Suppressor macrophage (primary cell): ENCODE measurements at places on chromosomes 11 and 22.

DNA sequence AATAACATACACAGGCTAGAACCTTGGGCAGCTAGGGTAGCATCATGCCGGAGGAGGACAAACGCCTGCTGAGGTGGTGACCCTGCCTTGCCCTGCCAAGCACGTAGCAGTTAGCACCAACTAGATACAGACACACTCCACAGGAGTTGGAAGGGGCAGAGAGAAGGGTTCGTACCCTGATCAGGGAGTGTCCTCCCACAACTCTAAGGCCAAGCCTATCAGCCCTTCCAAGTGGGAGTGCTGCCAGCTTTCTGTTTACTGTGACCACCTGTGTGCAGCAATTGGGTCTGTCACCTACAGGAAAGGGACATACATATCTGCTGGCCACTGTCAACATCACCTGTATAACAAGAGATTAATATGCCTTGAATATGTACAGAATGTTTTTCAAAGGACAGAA is 1.9 kb upstream of the THAP7 start:
- no peak for DNase-seq

DNA sequence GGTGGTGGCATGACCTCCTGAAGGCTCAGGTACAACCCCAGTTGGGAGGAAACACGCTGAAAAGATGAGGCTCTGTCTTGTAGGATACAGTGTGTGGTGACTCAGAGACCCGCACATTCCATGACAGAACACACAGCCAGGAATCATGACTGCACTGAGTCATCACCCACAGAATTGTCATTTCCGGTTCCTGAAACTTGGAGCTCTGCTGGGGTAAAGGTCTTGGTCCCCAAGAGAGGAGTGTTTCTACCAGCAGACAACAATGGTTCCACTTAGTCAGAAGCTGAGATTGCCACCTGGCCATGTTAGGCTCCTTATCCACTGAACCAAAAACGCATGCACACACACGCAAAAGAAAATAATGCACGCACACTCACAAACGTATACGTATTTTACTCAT is 31.5 kb upstream of the CYB5R3 start:
- peak; percentile 89 for DNase-seq

DNA sequence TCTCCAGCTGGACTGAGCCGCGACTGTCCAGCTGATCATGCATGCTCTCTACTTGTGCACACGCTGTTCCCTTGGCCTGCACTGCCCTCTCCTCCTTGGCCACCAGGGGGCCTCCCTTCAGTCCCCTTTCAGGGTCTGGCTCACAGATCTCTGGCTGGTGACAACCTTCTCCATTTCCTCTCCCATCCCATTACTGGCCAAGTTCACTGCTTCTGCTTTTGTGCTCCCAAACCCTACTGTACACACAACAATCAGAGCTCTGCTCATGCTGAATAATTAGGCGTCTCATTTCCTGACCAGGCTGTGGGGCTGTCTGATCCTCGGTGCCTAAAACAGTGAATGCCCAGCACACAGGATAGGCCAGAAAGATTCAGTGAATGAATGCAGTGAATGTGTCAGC is 224.0 kb upstream of the NARS2 start:
- peak; percentile 91 for DNase-seq

GRCh38 chr22:35072925-35073324 is 7.0 kb downstream of the ISX start:
- no peak for DNase-seq

DNA sequence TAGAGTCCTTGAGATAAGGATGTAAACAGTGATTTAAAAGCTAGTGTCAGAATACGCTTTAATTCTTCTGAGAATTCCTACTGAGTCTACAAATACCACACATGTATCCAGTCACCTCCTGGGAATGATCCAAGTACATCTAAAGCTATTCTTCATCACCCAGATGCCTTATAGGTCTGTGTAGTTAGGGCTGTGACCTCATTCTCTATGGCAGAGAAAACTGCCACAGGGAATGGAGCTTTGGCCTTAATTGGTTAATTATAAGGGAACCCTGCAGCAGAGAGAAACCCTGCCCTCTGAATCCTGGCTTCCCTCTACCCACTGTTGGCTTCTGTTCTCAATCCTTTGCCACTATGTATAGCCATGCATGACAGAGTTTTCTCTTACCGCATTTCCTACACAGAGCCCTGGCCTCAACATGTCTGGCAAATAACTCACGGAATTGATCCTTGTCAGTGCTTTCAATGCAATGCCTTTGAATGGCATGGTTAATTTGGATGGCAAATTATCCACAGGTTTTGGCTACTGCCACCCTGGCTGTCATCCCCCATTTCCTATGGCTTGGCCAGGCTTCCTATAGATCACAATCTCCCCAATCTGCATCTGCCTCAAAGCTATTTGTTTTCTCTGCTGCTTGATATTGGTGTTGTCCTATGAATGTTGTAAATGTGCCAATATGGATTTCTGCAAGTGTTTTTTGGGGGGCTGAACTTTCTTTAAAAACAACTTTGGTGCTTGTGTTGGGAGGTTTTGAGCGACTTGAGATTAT is 2.9 kb downstream of the DIXDC1 start:
- DNase-seq, result no peak

GRCh38 chr22:43853328-43853931 is 8.9 kb downstream of the SULT4A1 start:
- no peak for DNase-seq
